ENCODE measurements at places on chromosomes 11 and 22.

DNA sequence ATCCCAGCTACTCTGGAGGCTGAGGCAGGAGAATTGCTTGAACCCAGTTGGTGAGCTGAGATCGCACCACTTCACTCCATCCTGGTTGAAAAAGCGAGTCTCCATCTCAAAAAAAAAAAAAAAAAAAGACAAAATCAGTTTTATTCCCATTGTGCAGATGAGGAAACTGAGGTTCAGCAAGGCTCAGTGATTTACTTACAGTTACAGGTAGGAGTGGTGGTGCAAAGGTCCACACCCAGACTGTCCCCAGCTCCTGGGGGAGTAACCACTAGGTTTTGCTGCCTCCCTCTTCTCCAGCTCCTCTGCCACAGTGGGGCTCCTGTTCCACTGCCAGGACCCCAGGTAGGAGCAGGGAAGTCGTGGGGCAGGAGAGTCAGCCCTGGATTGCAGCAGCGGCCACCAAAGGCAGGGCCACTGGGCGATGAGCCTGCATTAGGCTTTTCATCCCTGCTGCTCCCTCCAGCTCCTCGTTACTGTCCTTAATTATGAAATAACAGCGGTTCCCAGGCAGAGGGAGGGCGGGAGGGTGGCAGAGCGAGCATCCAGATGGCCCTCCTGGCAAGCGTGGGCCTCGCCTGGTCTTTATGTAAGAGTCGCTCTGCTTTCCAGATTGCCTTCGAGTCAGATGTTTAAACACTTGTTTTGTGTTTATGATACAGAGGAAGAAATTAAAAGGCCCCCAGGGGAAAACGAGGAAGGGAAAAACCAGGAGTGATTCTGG is 15.5 kb upstream of the RASD2 start:
- DNase-seq, result no peak

GRCh38 chr11:6202041-6202440 is 3.0 kb downstream of the OR52W1 start:
- no peak for DNase-seq

DNA sequence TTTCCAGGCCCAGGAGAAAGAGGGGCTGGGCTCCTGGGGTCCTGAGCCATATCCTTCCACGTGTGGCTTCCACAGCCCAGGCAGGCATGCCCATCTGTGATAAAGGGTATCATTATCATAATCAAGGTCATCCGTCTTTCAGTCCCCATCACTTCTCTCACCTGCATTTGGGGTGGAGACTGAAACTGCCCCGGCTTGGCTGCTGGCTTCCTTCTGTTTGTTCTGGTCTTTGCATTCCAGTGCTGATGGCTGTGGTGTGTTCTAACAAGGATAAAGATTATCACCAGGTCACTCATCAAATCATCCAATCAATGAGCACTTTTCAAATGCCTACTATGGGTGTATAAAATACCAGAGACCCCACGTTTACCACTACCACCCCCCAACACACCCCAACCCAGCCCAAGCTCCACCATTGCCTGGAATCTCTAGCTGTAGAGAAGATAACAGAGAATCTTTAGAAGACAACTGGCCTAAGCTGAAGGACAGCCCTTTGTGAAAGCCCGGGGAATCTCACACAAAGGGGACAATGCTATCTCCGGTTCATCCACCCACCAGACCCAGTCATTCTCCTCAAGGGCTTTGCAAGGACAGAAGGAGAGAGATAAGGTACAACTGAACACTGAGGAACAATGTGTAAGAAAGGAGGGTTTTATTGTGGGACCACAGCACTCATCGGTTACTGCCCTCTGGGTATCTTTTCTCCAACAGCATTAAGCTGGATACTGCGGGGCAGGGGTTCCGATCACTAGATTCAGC is 54.9 kb downstream of the AHNAK start:
- no peak for DNase-seq

DNA sequence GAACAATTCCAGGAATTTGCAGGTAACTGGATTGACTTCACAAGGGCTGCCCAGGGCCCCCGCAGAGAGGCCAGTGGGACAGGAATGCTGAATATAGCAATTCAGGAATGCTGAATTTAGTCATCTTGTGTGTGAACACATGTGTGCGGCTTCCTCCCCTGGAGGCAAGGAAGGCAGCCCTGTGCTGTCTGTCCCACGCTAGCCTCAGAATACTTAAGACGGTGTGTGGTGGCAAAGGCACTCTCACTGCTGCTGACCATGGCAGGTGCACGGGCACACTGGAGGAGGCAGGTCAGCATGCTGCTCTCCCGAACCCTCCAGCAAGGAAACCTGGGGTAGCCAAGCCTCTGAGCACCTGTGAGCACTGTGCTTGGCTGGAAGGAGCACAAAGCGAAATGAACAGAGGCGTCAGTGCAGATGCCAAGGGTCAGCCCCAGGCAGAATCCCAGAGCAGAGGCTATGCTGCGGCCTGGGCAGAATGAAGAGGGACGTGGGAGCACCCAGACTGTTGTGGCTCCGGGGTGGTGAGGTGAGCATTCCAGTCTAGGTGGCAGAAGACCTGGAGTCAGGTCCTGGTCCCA is 2.7 kb downstream of the GNAZ start:
- DNase-seq, result no peak

GRCh38 chr11:78039919-78040671 is 17.0 kb upstream of the KCTD14 start:
- no peak for DNase-seq

DNA sequence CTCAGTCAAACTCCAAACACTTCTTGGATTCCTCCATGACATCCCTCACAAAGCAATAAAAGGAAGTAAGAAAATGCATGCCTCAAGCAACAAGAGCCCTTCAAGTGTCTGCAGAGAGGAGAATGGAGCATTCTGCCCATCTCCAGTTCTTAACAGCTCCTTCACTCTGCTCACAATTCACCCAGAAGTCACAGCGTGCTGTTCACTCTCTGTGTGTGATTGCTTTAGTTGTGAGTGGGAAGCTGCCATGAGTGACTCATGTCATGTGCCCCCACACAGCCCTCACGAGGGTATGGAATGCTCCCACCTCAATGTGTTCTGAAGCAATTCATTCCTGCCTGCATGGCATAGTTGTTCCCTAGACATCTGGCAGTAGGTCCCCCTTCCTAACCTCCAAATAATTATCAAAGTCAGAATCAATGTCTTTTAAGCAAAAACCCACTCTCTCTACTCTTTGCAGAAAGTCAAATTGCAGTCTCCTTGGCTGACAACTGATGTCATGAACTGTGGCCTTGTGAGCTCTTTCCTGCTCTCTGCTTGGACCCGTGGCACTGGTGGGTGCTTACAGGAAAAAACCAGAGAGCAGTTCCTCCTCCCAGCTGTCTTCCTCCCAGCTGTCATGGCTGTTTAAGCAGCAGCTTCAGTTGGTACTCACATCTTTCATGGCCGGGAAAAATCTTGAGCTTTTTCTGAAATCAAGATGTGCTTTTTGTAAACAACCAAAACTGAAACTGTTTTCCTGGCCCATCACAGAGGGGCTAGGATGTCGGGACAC is 112.1 kb upstream of the SPON1 start:
- DNase-seq, result no peak

GRCh38 chr11:33320814-33321330 is 63.7 kb downstream of the HIPK3 start:
- no peak for DNase-seq

GRCh38 chr11:60838132-60838531 is 3.8 kb upstream of the CCDC86 start:
- no peak for DNase-seq

- no peak for DNase-seq
These were observed 1248.9 kb downstream of the JRKL start for GRCh38 chr11:97638641-97639224.

DNA sequence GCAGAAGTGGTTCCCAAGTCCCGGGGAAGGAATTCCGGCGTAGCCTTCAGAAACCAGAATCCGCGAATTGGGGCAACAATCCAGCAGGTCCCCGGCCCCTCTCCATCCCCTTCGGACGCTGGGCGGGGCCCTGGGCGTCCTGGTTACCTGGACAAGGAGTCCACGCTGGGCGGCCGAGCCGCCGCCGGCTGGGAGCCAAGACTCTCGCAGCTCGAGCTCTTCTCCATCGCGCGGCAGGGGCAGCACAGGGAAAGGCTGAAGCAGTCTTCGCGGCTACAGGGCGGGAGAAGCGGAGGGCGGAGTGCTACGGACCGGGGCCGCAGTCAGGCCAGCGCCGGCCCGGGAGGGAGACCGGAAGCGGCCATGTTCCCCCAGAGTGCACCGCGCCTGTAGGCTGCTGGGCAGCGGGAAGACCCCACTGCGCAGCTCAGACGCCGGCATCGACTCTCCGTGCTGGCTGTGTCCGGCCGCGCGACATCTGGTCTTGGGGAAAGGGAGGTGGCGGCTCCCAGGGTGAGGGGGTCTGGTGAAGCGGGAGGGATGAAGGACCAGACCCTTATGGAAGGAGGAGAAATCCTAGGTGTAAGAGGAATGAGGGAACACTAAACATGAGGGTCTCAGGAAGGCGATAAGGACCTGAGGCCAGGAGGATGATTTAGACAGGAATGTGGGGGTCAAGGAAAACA is at the start of gene MTMR2:
MTMR2 (minus strand) TSS at position 380 of the 686 bp plus-strand sequence; CDS start at position 227, 153 bp downstream.
- DNase-seq, result peak; percentile 24

DNA sequence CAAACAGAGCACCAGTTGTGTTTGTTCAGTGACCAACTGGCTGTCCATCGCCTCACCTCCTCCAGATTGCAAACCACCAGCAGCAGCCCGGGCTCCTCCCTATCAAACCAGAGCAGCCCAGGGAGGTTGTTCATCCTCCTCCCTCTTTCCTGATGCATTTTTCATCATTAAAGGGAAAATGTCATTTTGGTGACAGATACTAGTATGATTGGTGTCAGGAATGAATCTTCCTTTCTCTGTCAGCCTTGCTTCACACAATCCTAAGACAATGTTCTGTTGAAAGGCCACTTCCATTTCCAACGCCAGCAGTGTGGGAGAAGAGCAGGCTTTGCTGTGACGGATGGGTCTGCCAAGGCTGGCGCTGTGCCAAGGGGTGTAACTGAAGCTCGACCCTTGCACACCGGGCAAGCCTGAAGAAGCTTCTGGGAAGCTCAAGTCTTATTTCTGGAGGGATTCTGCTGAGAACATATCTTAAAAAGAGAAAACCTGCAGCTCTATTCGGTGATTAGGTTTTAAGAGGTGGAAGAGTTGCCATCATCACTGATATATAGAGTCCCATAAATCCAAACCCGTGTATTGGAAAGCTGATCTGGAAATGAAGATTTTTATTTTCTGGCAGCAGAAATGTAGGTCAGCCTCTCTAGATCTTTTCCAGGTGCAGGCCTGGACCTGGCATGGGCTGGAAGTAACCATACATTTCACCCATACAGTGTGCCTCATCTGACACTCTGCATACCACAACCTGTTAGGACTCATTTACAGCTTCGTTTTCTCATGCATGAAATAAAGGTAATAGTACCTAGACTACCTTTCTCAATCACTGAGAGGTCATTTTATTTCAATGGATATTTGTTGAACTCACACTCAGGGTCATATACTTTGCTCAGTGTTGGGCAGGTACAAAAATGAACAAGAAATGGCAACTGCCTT is 524.5 kb downstream of the NTM start:
- DNase-seq, result no peak

GRCh38 chr11:8180469-8180868 is 11.6 kb upstream of the RIC3 start:
- DNase-seq, result no peak

GRCh38 chr22:37659066-37659896 is 758 bp downstream of the PDXP start:
- DNase-seq, result no peak

- DNase-seq, result no peak
These were observed 32.1 kb downstream of the IGSF9B start for GRCh38 chr11:133924661-133925060.

- peak; percentile 97 for DNase-seq
These were observed at the start of gene CFL1 for GRCh38 chr11:65857853-65858680. CFL1 (minus strand) TSS chr11:65858180; CDS start chr11:65858099, 81 bp downstream.

All from central memory CD4-positive, alpha-beta T cell (primary cell).